ENCODE measurements at places on chromosomes 1 and 21. TPM values are rescaled to one million over a fixed set of nuclear protein-coding genes. Genes with fewer than 3 reads are reported as not detected.

DNA sequence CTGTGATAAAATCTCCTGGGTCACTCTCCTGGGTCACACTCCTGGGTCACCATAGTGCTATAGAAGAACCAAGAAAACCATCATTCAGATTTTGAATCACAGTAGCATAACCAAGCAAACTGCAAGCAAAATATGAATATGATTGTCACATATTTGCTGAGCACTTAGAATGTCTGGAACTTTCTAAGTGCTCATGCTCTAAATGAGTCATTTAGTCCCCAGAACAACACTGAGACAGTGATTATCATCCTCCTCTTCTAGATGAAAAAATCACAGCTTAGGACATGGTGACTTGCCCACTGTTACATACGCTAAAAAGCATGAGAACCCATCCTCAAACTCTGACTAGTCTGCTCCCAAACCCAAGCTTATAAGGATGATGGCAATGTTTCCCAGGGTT lies 39.5 kb upstream of the DDAH1 start:
- H3K27me3 ChIP-seq, result no peaks in the 10 kb centered on the region
- no peaks in the 10 kb centered on the region for H3K36me3 ChIP-seq
- DNase-seq, result no peak
- H3K27ac ChIP-seq, result no peak overlapping the region
- H3K4me1 ChIP-seq, result no peaks in the 10 kb centered on the region

GRCh38 chr1:2587071-2587859 lies 688 bp downstream of the PRXL2B start:
- H3K27ac ChIP-seq, result no peak overlapping the region
- H3K4me3 ChIP-seq, result peak overlapping the region; percentile 85
- H3K4me1 ChIP-seq, result no peaks in the 10 kb centered on the region
- no peaks in the 10 kb centered on the region for H3K27me3 ChIP-seq

GRCh38 chr1:25847929-25848328 lies 11.3 kb downstream of the AUNIP start:
- H3K27ac ChIP-seq, result no peak overlapping the region
- DNase-seq, result no peak
- H3K4me3 ChIP-seq, result no peak overlapping the region

The CA6 gene
- not detected for total RNA-seq

DNA sequence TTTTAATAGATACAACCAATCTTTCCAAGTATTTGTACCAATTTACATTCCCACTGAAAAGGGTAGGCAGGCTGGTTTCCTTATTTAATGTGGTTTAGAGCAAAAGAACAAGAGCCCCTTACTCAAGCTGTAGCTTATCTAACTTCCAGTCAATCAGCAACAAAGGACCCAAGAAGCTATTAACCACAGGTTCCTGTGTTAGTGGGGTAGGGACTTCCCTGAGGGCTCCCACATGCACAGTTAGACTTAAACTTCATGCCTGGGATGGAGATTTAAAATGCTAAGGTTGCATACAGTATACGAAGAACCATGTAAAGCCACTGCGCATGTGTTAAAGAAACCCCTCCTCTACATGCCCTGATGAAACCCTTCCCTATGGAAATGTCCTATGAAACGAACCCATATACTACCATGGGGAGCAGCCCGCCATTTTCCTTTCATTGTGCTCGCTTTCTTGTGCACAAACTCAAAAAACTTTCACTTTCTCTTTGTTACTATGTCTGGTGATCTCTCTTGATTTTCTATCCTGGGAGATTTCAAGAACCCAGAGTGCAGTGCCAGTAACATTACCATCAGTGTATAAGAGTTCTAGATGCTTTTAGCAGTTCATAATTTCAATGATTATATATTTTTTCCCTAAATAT lies 23.3 kb upstream of the ST6GALNAC5 start:
- no peaks in the 10 kb centered on the region for H3K36me3 ChIP-seq
- no peak overlapping the region for H3K27ac ChIP-seq

GRCh38 chr21:37550157-37550556 lies 183.6 kb downstream of the DYRK1A start:
- no peaks in the 10 kb centered on the region for H3K36me3 ChIP-seq
- no peak overlapping the region for H3K27ac ChIP-seq
- no peaks in the 10 kb centered on the region for H3K4me1 ChIP-seq

- H3K4me1 ChIP-seq, result peaks cover 2% of the 10 kb centered on the region
- H3K36me3 ChIP-seq, result no peaks in the 10 kb centered on the region
- H3K4me3 ChIP-seq, result no peak overlapping the region
- H3K27ac ChIP-seq, result no peak overlapping the region
- DNase-seq, result no peak
- no peaks in the 10 kb centered on the region for H3K27me3 ChIP-seq
These were observed 168.0 kb upstream of the NR5A2 start for GRCh38 chr1:199859491-199859933.

DNA sequence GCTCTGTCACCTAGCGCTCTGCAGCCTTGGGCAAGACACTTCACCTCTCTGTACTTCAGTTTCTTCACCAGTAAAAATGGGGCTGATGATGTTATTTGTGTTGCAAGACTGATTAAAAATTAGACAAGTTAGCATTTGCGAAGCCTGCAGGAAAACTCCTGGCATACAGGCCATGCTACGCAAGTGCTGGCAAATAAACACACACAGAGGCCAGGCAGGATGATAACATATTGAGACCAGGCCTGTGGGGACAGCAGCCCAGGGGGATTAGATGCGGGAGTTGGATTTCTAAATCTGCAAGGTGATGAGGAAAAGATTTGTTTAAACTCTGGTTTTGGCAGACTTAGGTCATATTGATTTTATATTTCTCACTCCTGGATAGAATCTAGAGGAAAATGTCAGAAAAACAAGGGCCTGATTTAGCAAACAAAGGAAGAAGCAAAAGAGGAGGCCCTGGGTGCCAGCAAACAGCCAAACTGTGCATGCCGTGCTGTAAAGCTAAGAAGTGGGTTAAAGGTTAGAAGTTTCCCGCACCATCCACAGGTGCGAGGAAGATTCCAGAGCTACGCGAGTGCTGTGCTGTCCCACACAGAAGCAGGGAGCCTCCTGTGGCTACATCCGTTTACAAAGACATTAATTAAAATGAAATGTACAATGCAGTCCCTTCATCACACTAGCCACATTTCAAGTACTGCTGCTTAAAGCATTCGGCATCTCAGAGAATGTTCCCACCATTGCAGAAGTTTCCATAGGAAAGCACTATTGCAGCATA lies 532.2 kb downstream of the NPHP4 start:
- no peak for DNase-seq
- H3K4me3 ChIP-seq, result no peak overlapping the region
- no peaks in the 10 kb centered on the region for H3K27me3 ChIP-seq
- no peak overlapping the region for H3K27ac ChIP-seq

The NEGR1 gene
- total RNA-seq, result 0.13 TPM

The PTGER3 gene
- 0.26 TPM for total RNA-seq

- no peaks in the 10 kb centered on the region for H3K27me3 ChIP-seq
- H3K36me3 ChIP-seq, result no peaks in the 10 kb centered on the region
- H3K4me1 ChIP-seq, result no peaks in the 10 kb centered on the region
- DNase-seq, result no peak
- no peak overlapping the region for H3K27ac ChIP-seq
- H3K4me3 ChIP-seq, result peak overlapping the region; percentile 97
These were observed 22.8 kb upstream of the CFAP126 start for GRCh38 chr1:161390559-161390858.

- no peak overlapping the region for H3K4me3 ChIP-seq
- peaks cover 3% of the 10 kb centered on the region for H3K36me3 ChIP-seq
- H3K27me3 ChIP-seq, result no peaks in the 10 kb centered on the region
- no peaks in the 10 kb centered on the region for H3K4me1 ChIP-seq
- DNase-seq, result peak; percentile 43
- H3K27ac ChIP-seq, result no peak overlapping the region
These were observed 43.5 kb downstream of the CHIA start for GRCh38 chr1:111334169-111334568.

- H3K27me3 ChIP-seq, result no peaks in the 10 kb centered on the region
- no peaks in the 10 kb centered on the region for H3K36me3 ChIP-seq
- H3K4me3 ChIP-seq, result no peak overlapping the region
- H3K4me1 ChIP-seq, result no peaks in the 10 kb centered on the region
- H3K27ac ChIP-seq, result no peak overlapping the region
- DNase-seq, result no peak
These were observed 24.3 kb upstream of the APP start for GRCh38 chr21:26194811-26195251.

The CASQ2 gene
- total RNA-seq, result not detected

The THEM5 gene
- not detected for total RNA-seq

The GPR25 gene
- total RNA-seq, result not detected

GRCh38 chr1:185769136-185769535 lies 34.9 kb downstream of the HMCN1 start:
- no peak overlapping the region for H3K27ac ChIP-seq
- DNase-seq, result no peak
- no peak overlapping the region for H3K4me3 ChIP-seq
- no peaks in the 10 kb centered on the region for H3K27me3 ChIP-seq

- no peaks in the 10 kb centered on the region for H3K4me1 ChIP-seq
- no peak overlapping the region for H3K4me3 ChIP-seq
- no peaks in the 10 kb centered on the region for H3K27me3 ChIP-seq
- H3K27ac ChIP-seq, result no peak overlapping the region
- no peak for DNase-seq
- peaks cover 12% of the 10 kb centered on the region for H3K36me3 ChIP-seq
These were observed 7.4 kb downstream of the ACADM start for GRCh38 chr1:75731881-75732280.

GRCh38 chr1:208895181-208895580 lies 651.0 kb upstream of the PLXNA2 start:
- no peak for DNase-seq
- H3K36me3 ChIP-seq, result no peaks in the 10 kb centered on the region
- no peaks in the 10 kb centered on the region for H3K27me3 ChIP-seq
- no peak overlapping the region for H3K4me3 ChIP-seq
- no peak overlapping the region for H3K27ac ChIP-seq

DNA sequence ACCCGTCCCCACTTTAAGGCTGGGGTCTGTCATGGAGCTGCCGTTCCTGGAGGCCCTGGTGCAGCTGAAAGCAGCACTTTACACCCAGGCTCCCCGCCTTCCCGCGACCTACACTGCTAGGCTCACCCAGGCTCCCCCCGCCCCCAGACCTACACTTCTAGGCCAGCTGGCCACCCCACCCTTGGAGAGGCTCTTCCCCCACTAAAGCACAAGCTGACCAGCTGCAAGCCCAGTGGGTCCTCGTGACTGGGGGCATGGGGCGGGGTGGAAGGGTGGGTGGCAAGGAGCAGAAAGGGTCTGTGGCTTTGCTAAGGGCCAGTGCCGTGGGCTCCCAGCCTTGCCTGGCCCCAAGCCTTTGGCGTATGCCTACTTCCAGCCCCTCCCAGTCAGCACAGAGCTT lies 9.7 kb upstream of the ARHGEF16 start:
- no peak overlapping the region for H3K4me3 ChIP-seq
- no peaks in the 10 kb centered on the region for H3K27me3 ChIP-seq
- no peak overlapping the region for H3K27ac ChIP-seq
- no peaks in the 10 kb centered on the region for H3K4me1 ChIP-seq
- no peak for DNase-seq

GRCh38 chr1:39167632-39168209 lies 36.8 kb upstream of the MACF1 start:
- H3K36me3 ChIP-seq, result no peaks in the 10 kb centered on the region
- H3K4me1 ChIP-seq, result peaks cover 14% of the 10 kb centered on the region
- H3K27ac ChIP-seq, result no peak overlapping the region
- H3K4me3 ChIP-seq, result no peak overlapping the region
- H3K27me3 ChIP-seq, result no peaks in the 10 kb centered on the region
- DNase-seq, result no peak

GRCh38 chr1:195495720-195496635 lies 1112.3 kb downstream of the KCNT2 start:
- H3K27ac ChIP-seq, result no peak overlapping the region
- no peaks in the 10 kb centered on the region for H3K4me1 ChIP-seq
- DNase-seq, result peak; percentile 62
- no peak overlapping the region for H3K4me3 ChIP-seq

The MEX3A gene
- total RNA-seq, result 64.6 TPM

All from H9 (cell line).